Neural progenitor cell (in vitro differentiated cells): ENCODE measurements at places on chromosomes 13 and 19.

DNA sequence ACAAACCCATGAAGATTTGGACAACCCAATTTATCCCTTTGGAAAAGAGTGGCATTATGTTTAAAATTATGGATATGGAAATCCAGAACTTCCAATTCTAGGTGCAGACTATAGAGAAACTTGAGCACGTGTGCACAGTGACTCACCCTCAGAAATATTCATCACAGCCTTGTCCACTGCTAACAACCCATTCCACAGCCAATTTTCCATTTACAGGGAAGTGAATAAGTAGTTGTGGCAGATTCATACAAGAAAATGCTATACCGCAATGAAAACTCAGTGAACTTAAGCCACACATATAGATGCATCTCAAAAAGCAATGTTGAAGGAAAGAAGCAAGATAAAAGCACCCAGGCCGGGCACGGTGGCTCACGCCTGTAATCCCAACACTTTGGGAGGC, 133.3 kb downstream of the USP12 start:
- DNase-seq, result no peak

DNA sequence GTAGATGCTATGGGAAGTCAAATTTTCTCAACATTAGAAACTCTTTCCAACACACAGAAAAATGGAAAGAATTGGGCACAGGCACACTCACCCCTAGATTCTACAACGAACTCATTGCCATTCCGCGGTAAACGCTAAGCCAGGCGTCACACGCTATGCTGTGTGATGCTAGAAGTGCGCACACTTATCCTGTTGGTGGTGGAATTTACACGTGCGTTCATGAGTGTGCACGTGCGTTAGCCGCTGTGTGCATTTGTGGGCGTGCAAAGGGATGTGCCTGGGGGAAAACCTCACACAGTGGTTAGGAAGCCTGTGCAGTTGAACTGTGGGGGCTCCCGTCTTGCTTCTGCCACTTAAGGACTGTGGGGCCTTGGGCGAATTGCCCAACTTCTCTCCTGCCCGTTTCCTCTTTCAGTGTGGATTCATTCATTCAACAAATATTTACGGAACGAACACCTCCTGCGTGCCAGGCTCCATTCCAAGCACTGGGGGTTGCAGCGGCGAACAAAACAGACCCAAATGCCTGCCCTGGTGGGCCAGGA, 7.7 kb downstream of the NFILZ start:
- no peak for DNase-seq

- no peak for DNase-seq
Measured at GRCh38 chr13:98886587-98887230, 91.2 kb downstream of the DOCK9 start.

- peak; percentile 38 for DNase-seq
Measured at GRCh38 chr13:114063545-114064449, 68.6 kb downstream of the RASA3 start.

DNA sequence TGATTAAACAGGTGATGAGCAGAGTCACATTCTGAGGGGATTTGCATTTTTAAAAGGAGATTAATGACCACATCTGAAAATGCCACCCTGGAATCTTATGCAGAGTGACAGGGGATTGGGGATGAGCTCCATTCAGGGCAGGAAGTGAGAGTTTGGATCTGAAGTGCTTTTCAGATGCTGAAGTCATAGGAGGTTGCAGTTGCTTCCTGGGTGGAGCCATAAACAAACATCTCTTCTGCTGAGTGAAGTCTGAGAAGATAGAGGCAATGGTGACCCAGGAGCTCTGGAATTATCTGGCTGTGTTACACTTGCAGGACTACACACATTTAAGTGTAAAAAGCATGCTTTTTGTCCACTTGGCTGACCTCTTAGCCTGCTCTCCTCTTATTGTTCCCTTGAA, 51.4 kb upstream of the PSG8 start:
- no peak for DNase-seq

GRCh38 chr13:98912846-98913245, 65.0 kb downstream of the DOCK9 start:
- DNase-seq, result no peak

GRCh38 chr13:95185851-95186250, 115.4 kb downstream of the ABCC4 start:
- no peak for DNase-seq

GRCh38 chr13:74306496-74306895, 172.3 kb upstream of the KLF12 start:
- no peak for DNase-seq

GRCh38 chr19:44846455-44847143, 502 bp downstream of the NECTIN2 start:
- DNase-seq, result peak; percentile 95

DNA sequence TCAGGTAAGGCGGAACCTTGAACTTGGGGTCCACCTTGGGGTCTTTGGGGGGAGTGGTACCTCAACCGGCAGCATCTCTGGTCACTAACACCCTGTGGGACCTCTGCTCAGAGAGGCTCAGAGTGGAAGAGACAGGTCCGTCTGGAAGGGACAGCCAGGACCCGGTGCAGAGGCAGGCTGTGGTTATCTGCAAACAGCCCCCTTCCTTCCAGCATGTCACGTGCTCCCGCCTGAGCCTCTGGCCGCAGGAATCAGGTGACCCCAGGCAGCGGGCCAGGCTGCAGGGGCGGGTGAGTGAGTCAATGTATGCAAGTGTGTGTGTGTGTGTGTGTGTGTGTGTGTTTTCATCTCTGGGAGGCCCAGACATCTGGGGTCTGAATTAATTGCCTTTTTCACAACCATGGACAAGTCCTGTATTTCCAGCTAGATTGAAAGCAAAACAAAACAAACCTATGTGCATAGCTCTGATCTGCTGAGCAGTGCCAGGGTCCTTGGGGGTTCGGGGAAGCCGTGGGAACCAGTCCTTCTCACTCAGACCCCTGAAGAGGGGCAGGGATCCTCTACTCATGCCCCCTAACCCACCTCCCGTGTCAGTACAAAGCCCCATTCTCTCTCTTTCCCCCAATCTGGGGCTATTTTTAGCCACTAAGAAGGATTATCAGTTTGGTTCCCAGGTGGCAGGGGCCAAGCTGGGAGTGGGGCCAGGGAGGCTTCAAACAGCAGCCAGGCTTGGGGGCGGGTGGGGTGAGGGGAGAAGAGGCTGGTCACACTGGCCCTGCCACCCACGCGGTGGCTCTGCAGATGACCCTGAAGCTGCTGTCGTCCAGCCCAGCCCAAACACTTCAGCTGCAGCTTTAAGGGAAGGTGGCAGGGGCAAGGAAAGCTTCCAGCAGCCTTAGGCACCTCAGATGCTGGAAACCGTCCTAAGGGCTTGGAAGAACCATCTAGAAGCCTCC, 31.4 kb downstream of the CERS4 start:
- DNase-seq, result peak; percentile 90

DNA sequence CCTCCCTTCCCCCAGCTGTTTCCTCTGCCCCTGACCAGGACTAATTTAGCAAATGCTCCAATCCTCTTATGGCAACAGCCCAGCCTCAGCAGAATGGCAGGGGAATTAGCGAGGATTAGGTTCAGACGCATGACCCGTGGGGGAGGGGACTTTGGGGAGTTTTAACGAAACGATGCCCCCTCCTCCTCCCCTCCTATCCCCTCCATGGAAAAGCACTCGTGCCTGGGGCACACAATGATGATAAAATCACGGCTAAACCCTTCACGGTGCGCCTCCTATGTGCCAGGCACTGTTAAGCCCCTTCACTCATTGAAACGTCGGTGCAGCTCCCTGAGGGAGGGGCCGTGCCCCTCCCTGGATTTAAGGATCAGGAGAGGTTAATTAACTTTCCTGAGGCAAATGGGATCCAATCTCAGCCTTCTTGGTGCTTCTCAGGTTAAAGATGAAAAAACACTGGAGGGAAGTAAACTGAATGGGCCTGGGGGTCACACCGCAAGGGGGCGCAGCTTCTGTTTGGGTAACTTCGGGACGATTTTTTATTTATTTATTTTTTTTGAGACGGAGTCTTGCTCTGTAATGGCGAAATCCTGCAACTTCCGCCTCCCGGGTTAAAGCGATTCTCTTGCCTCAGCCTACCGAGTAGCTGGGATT, 10.1 kb upstream of the TPRX2 start:
- DNase-seq, result peak; percentile 96

GRCh38 chr19:10332158-10332964, 968 bp downstream of the RAVER1 start:
- no peak for DNase-seq

DNA sequence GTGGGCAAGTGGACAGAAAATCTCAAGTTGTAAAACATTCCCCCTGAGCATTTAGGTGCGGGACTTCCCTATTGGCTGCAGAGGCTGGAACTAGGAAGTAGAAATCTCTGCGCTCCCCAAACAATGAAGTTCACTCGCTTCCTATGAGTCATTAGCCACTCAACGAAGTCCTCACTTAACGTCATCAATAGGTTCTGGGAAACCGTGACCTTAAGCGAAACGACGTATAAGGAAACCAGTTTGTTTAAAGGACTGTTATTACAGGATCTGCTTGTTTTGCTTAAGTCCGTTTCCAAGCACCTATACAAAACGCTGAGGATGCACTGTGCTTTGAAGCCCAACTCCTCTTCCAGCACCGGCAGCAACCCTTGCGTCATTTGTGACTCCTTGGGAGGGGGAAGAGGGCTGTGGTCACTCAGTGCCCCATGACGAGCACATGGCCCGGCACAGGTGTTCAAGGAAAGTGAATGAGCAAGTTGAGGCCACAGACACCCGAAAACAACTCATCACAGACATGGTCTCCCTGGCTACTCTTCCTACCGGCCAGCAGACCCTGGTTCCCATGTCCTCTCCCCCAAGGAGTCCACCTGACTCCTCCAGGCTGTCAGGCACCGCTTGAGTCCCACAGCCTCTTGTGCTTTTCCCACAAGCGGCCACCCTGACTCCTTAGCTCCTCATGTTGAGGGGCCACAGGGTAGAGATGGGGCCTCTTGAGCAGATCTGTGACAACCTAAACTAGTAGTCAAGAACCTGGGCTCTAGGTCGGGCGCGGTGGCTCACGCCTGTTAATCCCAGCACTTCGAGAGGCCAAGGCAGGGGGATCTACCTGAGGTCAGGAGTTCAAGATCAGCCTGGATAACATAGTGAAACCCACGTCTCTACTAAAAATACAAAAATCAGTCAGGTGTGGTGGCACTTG, 4.8 kb downstream of the RPS16 start:
- no peak for DNase-seq

DNA sequence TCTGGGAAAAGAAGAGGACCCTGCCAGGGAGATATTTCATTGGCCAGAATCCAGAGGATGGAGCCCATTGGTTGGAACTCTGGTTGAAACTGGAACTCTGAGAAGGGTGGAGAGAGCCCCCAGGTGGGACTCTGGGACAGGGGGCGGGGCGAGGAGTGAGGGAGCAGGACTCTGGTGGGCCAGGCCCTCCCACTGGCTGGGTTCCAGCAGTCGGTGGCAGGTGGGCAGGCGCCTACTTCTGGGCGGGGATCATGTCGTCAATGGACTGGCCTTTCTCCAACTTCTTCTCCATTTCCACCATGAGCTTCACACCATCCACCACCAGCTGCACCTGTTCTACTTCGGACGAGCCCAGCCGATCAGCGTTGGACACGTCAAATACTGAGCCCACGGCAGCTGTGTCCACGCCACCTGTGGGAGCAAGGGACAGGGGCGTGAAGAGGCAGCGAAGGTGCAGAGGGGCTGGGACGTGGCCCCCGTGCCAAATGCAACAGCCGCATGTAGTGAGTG, 16.1 kb downstream of the CKM start:
- no peak for DNase-seq

GRCh38 chr13:91399189-91400062, 1.0 kb downstream of the GPC5 start:
- DNase-seq, result peak; percentile 34

GRCh38 chr13:51626749-51627148, 42.5 kb downstream of the WDFY2 start:
- no peak for DNase-seq

GRCh38 chr13:111210091-111210490, 95.0 kb downstream of the ARHGEF7 start:
- peak; percentile 41 for DNase-seq

- no peak for DNase-seq
Measured at GRCh38 chr19:4578552-4579248, 19.2 kb upstream of the SEMA6B start.

GRCh38 chr19:18867199-18867598, 28.8 kb downstream of the CERS1 start:
- DNase-seq, result no peak
